ENCODE measurements at places on chromosomes 12 and 14.
A peak's percentile ranks its signal among the peaks of the same experiment; 100 is the strongest.

DNA sequence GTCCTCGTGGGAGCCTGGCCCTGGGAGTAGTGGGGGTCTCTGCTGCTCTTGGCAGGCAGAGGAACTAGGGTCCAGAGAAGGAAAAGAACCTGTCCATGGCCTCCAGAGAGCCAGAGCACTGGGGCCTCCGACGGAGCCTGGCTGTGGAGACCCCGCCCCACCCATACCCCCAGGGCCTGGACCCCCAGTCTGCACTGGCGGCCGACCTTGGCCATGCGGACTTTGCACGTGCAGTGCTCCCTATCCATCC lies 1.1 kb downstream of the BEGAIN start:
- no peak for DNase-seq

- DNase-seq: peak; percentile 25
Observed at GRCh38 chr14:78170203-78170602, at the start of gene NRXN3. NRXN3 (plus strand) TSS chr14:78170373; CDS start chr14:78243094, 72,721 bp downstream.

- no peak for DNase-seq
Observed at GRCh38 chr12:52244615-52244994, 11.6 kb downstream of the KRT7 start.

- no peak for DNase-seq
Observed at GRCh38 chr12:108509806-108510205, 5.3 kb upstream of the FICD start.

- DNase-seq: no peak
Observed at GRCh38 chr14:67191768-67192290, 2.6 kb downstream of the GARIN2 start.

GRCh38 chr14:97948841-97949240 lies 1151.7 kb downstream of the VRK1 start:
- DNase-seq: no peak

DNA sequence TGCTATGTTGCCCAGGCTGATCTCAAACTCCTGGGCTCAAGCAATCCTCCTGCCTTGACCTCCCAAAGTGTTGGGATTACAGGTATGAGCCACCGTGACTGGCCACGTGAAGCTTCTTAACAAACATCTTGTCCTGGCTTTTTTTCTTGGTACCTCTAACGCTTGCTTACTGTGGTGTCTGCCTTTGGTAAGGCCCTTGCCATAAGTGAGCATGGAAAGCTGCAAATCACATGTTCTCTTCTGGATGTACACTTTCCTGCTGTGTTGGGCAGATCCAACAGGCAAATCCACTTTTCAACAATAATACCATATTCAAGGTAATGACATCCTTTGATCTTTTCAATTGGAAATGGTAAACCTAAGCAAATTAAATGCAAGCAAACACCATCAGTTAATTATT lies 54.6 kb downstream of the ARF6 start:
- DNase-seq: no peak

DNA sequence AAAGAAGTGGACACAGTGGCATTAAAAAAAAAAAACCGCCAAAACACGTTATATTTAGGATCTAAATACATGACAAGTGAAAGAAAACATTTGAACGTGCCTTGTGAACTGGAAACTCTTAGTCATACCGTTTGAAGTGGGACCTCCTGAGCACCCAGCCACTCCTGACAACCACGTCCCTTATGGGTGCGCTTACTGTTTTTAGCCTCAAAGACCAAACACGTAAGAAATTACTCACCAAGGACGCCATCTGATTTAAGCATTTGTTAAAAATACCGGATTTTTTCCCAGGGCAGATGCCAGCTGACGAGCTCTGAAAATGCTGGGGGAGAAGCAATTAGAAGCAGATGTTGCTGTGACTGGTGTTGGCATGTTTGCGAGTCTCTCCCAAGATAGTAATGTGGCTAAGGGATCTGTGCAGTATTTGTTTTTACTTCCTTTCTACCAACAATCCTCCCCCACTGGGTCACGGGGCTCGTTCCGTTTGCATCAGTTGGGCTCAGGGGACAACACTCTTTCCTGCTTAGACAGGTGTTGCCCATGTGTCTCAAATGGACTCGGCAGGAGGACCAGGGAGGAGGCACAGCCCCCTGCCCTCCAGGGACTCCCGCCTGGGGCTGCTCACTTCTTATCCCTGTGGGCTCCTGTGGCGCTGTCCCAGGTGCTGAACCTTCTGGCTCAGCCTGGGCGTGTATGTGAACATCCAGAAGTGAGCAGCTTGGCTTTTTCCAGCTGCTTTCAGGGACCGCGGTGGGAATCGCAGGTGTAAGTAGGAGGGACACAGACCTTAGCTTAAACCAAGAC lies 101.0 kb downstream of the BEGAIN start:
- DNase-seq: no peak

GRCh38 chr14:69616408-69616773 lies 5.0 kb downstream of the SUSD6 start:
- DNase-seq: no peak

GRCh38 chr14:68020493-68020892 lies 200.9 kb downstream of the RAD51B start:
- no peak for DNase-seq

DNA sequence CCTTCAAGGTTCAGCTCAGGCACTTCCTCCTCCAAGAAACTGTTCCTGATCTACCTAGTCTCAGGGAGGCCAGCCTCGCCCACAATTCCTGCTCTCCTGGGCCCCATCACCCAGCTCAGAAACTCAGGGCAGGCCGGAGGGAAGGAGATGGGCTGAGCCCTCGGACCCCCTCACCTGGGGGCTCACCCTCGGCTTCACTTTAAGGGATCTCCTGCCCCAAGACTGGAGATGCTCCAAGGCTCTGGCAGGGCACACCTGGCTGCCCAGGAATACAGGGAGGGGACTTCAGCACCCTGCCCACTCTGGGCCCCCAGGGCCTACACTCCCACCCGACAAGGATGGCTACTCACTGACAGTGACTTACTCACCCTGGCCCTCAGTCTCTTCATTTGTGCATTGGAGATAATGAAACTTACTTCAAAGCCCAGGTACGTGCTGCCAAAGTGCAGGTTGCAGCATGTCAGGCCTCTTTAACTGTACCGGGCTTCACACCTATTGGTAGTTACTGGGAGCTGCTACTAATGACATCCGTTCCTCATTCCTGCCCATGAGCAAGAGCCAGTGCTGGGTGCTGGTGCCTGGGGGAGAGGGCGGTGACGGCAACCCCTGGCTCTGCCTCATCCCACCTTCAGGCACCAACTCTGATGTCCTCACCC lies 21.0 kb upstream of the PPP1R13B start:
- no peak for DNase-seq

- no peak for DNase-seq
Observed at GRCh38 chr12:84294246-84294645, 618.4 kb downstream of the SLC6A15 start.

GRCh38 chr14:50225974-50226297 lies 5.4 kb downstream of the SOS2 start:
- DNase-seq: no peak

GRCh38 chr14:52906141-52906601 lies 44.7 kb downstream of the FERMT2 start:
- no peak for DNase-seq

DNA sequence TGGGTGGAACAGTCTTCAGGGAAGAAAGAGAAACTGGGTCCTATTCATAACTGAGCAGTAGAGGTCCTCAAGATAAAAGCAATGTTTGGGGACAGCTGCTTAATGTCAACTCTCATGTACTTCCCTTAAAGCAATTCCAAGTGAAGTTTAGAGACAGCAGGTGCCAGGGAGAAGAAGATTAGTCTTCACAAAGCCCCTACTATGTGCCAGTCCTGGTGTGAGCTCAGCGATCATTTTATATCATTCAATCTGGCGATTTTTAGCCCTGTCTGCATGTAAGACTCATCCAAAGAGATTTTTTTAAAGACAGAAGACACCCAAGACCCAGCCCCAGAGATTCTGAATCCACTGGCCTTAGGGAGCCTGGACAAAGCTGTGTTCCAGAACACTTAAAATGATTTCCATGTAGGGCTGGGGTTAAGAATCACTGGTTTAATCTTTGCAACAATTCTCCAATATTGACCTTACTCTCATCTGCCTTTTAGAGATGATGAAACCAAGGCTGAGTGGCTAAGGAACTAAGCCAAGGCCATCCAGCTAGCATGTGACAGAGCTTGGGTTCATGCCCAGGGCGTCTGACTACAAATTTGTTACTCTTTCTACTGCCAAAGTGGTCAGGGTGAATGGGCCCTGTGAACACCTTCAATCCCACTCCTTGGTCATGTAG lies 404.5 kb upstream of the TBX3 start:
- DNase-seq: peak; percentile 34

DNA sequence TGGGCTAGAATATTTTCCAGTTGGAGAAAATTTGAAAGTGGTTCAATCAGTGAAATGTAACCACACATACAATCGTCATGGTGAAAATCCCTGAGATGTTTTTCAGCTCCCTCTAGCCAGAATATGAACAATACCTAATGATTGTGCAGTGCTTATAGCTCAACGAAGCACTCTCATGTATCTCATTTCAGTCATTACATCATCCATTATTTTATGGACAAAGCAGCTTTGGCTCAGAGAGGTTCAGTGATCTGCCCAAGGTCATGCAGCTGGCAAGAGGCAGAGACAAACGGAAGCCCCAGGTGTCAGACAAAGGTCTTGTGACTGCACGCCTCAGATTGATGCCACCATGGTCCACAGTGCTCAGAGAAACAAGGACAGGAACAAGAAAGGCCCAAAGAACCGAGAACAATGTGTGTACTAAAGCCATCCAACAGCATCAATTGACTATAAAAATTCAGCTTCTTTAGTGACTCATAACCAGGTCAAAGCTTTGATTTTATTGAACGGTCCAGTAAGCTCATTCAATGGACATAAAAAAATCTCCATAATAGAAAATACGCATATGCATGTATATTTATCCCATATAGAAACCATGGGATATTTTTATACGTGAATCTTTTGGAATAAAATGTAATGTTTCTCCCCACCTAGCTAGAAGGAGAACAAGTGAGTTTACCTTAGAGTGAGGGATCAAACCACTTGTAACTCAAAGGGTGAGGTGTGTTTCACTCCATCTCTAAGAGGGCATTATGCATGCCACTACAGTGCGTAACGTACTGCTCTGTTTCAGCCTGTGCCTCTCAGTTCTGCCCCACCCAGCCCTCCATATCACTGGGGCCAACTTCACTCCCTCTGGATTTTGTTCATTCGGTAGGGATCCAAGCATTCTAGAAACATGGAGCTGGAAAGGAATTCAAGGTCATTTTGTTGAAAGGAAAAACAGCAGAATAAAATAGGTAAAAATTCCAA lies 141.8 kb downstream of the GRIN2B start:
- DNase-seq: no peak

GRCh38 chr12:325906-326305 lies 63.2 kb downstream of the KDM5A start:
- DNase-seq: no peak

GRCh38 chr12:48601013-48601756 lies 31.3 kb upstream of the LALBA start:
- no peak for DNase-seq

- DNase-seq: no peak
Observed at GRCh38 chr12:130636370-130636769, 79.7 kb downstream of the RIMBP2 start.

DNA sequence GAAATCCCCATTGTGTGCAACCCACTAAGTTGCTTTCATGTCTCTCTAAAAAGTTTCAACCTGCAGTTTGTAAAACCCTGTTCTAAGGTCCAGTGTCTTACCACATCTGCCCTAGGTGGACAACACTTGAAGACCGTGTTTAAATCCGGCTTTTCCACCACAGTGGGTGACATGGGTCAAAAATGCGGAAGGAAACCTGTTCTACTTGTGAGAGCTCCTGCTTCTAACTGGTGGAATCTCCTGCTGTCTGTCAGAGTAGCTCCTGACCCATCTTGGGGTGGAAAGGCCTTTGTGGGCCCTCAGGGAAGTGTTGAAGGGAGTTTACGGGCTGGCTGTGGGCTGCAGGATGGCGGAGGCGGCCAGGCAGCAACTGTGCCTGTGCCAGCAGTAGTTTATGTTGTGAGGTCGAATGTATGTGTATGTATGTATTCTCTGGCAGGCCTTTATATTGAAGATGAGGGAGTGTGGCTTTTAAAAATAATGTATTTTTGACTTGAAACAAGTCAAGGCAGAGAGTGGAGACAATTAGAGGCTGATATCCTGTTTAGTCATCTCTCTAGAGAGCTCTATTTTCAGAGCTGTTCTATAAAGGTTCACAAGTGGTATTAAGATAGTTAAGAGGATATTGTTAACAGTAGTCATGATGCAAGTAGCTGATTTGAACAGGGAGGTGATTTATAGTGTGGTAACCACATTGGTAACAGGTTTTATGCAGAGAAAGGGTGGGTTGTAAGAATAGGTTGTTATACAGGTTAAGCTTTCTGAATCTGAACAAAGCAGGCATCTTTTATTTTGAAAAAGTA lies 67.0 kb downstream of the PRKCH start:
- no peak for DNase-seq

DNA sequence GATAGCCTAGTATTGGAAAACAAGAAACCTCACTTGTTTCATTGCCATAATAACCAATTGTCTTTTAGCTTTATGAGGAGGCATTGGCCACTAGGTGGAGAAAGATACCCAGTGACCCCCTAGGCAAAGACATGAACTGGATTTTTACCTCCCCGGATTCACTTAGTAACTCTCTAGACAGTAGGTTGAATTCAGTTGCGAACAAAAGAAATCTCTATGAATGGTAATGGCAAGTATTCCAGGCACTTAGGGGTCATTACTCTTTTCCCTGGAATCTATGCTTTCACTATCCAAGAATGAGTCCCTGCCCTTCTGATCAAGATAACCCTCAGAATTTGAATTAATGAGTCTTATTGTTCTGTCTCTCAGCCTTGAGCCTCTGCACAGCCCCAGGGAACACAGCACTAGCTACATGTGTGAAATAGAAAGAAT lies 29.5 kb upstream of the RHOJ start:
- peak; percentile 81 for DNase-seq

GRCh38 chr14:98606041-98606640 lies 665.9 kb downstream of the BCL11B start:
- no peak for DNase-seq

DNA sequence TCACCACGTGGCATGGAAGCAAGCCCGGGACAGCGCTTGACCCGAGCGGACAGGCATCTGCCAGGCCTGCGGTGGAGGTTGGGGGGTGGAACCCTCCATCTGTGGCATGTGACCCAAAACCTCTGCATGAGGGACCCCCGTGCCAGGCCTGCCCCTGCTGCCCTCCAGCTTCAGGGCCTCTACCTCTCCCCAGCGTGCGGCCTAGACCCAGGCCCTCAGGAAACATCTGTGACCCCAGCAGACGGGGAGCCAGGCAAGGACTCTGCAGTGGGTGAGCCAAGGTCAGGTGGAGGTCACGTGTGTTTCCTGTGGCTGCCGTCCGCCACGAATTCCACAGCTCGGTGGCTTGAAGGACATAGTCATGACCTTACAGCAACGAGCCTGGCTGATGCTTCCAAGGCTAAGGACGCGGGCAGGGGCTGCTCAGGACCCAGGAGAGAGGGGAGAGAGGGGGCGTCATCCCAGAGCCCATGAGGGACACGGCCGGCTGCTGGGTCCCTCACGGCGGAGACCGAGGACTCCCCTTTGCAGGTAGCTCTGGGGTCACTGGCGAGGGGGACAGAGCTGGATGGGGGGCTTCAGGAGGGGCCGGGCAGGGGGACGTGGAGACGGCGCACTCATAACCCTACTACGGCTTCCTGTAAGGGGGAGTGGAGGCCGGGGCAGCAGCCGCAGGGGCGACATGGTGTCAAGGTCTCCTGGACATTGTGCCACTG lies 91.5 kb downstream of the GALNT9 start:
- DNase-seq: no peak

- no peak for DNase-seq
Observed at GRCh38 chr12:9718968-9719367, 13.9 kb downstream of the CLECL1 start.

- DNase-seq: no peak
Observed at GRCh38 chr12:49809906-49810389, 18.3 kb downstream of the NCKAP5L start.

- peak; percentile 52 for DNase-seq
Observed at GRCh38 chr12:10190558-10191388, 11.9 kb downstream of the TMEM52B start.

Data from NCI-H1092 treated with DMSO at 0.1 percent for 48 hours (cell line).